ENCODE measurements at places on chromosomes 5 and 9. TPM values are rescaled to one million over a fixed set of nuclear protein-coding genes. Genes with fewer than 3 reads are reported as not detected.

DNA sequence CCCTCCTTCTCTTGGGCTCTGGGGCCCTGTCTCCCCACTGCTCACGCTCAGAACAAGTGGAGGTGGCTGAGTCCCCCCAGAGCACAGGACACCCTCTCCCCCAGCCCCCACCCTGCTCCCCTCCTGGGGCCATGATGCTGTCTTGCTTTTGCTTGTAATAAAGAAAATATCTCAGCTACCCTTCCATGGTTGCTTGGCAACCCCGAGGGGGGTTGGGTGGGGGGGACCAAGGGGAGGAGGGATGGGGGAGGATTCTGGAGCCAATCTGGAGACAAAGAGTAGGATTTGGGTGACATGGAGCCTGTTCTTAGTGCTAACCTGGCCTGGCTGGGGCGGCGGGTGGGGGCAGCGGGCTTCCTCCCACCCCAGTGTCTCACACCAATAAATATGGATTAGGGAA, 16.1 kb upstream of the CERCAM start:
- H3K4me1 ChIP-seq: no peaks in the 10 kb centered on the region
- DNase-seq: no peak
- H3K4me3 ChIP-seq: no peak overlapping the region
- no peak overlapping the region for H3K27ac ChIP-seq
- no peaks in the 10 kb centered on the region for H3K36me3 ChIP-seq
- H3K27me3 ChIP-seq: peaks cover 14% of the 10 kb centered on the region

DNA sequence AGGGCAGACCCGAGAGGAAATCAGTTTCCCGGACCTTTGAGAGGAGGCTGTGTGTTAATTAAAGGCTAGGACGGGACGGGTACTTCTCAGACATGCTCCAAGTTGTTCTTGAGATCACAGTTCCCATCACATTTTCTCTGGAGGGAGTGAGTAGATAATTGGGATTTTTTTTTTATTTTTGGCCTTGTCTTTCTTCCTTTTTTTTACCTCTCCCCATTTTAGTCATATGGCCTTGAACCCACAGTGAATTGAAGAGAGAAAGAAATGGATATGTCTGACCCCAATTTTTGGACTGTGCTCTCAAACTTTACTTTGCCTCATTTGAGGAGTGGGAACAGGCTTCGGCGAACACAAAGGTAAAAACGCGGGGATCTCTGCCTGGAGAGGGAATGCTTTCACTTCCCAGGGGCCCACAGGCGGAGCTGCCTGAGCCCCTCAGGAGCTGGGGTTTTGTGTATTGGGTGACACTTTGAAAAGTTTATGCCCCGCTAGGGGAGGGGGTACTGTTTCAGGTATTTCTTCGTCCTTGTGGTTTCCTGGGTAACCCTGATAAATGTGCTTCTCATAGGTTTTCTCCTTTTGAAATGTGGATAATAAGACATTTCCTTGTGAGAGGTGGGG, 191.8 kb downstream of the CD180 start:
- H3K36me3 ChIP-seq: no peaks in the 10 kb centered on the region
- no peak for DNase-seq
- H3K4me1 ChIP-seq: peaks cover 52% of the 10 kb centered on the region
- peak overlapping the region; percentile 64 for H3K4me3 ChIP-seq
- peak overlapping the region; percentile 88 for H3K27ac ChIP-seq

GRCh38 chr5:61599370-61600122, 267.5 kb downstream of the ZSWIM6 start:
- H3K27ac ChIP-seq: peak overlapping the region; percentile 9
- H3K4me3 ChIP-seq: no peak overlapping the region
- peaks cover 7% of the 10 kb centered on the region for H3K4me1 ChIP-seq
- no peaks in the 10 kb centered on the region for H3K27me3 ChIP-seq
- no peak for DNase-seq

DNA sequence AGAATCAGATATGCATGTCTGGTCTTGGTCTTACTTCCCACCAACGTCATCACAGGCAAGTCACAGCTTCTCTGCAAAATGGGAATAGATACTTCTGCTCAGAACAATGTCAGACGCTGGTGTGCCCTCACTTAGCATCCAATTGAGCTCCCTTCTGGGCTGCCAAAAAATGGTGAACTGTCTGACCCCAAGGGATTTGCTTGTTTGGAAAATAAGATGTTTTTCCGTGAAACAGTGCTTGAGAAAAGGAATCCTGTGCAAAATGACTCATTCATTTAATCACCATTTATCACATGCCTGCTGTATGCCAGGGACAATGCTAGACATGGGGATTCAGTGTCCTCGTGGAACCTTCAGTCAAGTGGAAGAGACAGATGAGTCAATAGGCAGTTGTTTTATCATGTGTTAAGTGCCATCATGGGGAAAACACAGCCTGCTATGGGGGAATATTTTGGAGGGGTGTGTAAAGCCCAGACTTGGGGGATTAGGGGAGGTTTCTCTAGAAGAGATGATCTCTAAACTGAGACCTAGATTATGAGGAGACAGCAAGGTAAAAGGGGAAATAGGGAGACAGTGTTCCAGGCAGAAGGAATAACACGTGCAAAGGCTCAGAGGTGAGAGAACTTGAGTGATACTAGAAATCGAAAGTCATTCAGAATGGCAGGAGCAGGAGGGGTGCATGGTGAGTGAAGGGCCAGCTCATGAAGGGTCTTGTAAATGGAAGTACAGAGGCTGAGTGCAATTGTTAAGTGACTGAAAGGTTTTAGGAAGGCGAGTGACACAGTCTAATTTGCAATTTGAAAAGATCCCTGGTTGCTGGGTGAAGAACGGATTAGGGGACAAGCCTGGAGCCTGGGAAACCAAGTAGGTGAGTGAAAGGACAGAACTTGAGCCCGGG, 3.9 kb downstream of the NIPAL4 start:
- no peaks in the 10 kb centered on the region for H3K36me3 ChIP-seq
- peaks cover 12% of the 10 kb centered on the region for H3K4me1 ChIP-seq
- H3K4me3 ChIP-seq: no peak overlapping the region
- H3K27me3 ChIP-seq: peaks cover 17% of the 10 kb centered on the region

The FREM1 gene
- 4.3 TPM for total RNA-seq

The PCDHGA4 gene
- total RNA-seq: 3.1 TPM

Measured in lower lobe of right lung (tissue), 2 donors.